ENCODE measurements at places on chromosomes 1 and 21. TPM values are rescaled to one million over a fixed set of nuclear protein-coding genes. Genes with fewer than 3 reads are reported as not detected.
A peak's percentile ranks its signal among the peaks of the same experiment; 100 is the strongest.

SLAMF8 gene
- not detected for total RNA-seq

DNA sequence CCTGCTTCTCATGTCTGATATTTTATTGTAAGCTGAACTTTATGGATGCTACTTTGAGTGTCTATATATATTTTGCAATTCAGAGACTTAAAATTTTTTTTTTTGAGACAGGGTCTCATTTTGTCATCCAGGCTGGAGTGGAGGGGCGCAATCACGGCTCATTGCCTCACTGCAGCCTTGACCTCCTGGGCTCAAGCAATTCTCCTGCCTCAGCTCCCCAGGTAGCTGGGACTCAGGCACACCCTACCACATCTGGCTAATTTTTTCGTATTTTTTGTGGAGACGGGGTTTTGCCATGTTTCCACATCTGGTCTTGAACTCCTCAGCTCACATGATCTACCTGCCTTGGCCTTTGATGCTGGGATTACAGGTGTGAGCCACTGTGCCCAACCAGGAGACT, 8.4 kb downstream of the ZYG11A start:
- H3K4me1 ChIP-seq: no peaks in the 10 kb centered on the region
- H3K27me3 ChIP-seq: no peaks in the 10 kb centered on the region
- H3K36me3 ChIP-seq: no peaks in the 10 kb centered on the region
- no peak overlapping the region for H3K27ac ChIP-seq
- no peak for DNase-seq

TMEM61 gene
- total RNA-seq: not detected

GRCh38 chr1:96346719-96347118, 374.9 kb upstream of the PTBP2 start:
- no peak overlapping the region for H3K27ac ChIP-seq
- peak; percentile 33 for DNase-seq
- no peaks in the 10 kb centered on the region for H3K4me1 ChIP-seq
- H3K4me3 ChIP-seq: no peak overlapping the region

- peaks cover 12% of the 10 kb centered on the region for H3K4me1 ChIP-seq
- no peaks in the 10 kb centered on the region for H3K36me3 ChIP-seq
- no peak overlapping the region for H3K4me3 ChIP-seq
- DNase-seq: no peak
- H3K27me3 ChIP-seq: no peaks in the 10 kb centered on the region
- H3K27ac ChIP-seq: no peak overlapping the region
These were observed 7.9 kb upstream of the IBA57 start for GRCh38 chr1:228157729-228158126.

Data from endothelial cell of umbilical vein (primary cell).